Caco-2 (cell line): ENCODE measurements at places on chromosomes 1 and 21.

GRCh38 chr1:21318714-21319159 is 28.5 kb upstream of the ECE1 start:
- no peak for DNase-seq

DNA sequence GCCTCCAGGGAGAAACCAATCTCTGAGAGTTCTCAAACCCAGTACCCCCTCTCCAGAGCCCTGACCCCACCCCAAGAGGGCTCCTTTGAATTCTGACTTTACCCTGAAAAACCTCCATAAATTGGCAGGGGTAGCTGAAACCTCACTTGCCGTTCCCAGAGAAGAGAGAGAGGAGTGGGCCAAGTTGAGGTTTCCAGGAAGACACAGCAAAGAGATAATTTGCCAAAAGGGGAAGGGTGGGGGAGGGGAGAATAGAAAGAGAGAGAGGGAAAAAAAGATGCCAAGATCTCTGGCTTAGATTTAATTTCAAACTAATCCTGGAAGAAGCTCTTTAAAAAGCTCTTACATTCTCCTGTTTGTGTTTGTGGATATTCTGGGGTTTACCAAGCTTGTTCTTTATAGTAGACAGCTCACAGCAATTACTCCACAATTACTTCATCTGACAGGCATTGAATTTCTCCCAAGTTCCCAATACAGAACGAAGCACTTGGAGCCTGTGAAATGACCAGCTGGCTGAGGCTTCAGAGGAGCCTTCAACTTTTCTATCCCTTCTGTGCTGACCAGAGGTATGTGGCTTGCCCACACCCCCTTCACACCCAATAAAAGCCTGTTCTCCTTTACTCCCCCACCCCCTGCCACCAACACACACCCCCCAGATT is 1.1 kb upstream of the GRHL3 start:
- DNase-seq: no peak

GRCh38 chr1:198549866-198550265 is 9.4 kb upstream of the ATP6V1G3 start:
- DNase-seq: no peak

DNA sequence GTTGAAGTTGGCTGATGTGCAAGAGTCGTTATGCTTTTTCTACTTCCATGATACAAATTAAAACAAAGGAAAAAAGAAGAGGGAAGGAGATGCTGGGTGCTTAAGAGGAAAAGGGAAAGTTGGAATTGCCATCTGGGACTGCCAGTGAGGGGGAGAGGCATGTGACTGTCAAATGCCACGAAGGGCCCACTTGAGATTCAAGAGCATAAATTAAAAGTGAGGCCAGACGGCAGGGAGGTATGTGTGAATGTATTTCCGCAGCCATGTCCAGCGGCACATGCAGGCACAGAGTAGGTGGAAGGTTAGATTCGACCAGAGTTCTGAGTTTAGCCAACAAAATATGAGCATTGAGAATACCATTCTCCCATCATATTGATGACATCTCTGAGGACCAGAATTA is 32.0 kb downstream of the NFASC start:
- DNase-seq: no peak

GRCh38 chr1:119815361-119815760 is 4.1 kb upstream of the REG4 start:
- no peak for DNase-seq

- no peak for DNase-seq
Measured at GRCh38 chr1:228276901-228277490, 69.2 kb downstream of the OBSCN start.

DNA sequence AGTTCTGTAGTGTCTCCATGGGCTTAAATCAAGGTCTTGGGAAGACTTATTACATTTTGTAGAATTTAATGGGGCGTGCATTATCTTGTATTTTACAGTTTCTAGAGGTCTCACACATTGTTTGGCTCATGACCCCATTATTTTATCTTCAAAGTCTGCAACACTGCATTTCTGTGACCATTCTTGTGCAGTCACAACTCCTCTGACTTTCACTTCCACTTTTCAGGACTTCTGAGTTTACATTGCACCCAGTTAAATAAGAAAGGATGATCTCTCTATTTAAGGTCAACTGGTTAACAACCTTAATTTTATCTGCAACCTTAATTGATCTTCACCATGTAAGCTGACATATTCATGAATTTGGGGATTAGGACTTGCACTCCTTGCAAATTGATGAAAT is 1186.6 kb downstream of the MRPL39 start:
- no peak for DNase-seq

DNA sequence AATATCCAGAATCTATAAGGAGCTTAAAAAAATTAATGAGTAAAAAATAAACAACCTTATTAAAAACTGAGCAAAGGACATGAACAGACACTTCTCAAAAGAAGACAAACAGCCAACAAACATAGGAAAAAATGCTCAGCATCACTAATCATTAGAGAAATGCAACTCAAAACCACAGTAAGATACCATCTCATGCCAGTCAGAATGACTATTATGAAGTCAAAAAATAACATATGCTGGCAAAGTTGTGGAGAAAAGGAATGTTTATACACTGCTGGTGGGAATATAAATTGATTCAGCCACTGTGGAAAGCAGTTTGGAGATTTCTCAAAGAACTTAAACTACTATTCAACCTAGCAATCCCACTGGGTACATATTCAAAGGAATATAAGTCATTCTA is 25.3 kb downstream of the PIGK start:
- no peak for DNase-seq

- peak; percentile 91 for DNase-seq
Measured at GRCh38 chr1:54542120-54542961, 5.7 kb upstream of the ACOT11 start.

- DNase-seq: no peak
Measured at GRCh38 chr1:92843429-92844352, 11.9 kb downstream of the RPL5 start.

DNA sequence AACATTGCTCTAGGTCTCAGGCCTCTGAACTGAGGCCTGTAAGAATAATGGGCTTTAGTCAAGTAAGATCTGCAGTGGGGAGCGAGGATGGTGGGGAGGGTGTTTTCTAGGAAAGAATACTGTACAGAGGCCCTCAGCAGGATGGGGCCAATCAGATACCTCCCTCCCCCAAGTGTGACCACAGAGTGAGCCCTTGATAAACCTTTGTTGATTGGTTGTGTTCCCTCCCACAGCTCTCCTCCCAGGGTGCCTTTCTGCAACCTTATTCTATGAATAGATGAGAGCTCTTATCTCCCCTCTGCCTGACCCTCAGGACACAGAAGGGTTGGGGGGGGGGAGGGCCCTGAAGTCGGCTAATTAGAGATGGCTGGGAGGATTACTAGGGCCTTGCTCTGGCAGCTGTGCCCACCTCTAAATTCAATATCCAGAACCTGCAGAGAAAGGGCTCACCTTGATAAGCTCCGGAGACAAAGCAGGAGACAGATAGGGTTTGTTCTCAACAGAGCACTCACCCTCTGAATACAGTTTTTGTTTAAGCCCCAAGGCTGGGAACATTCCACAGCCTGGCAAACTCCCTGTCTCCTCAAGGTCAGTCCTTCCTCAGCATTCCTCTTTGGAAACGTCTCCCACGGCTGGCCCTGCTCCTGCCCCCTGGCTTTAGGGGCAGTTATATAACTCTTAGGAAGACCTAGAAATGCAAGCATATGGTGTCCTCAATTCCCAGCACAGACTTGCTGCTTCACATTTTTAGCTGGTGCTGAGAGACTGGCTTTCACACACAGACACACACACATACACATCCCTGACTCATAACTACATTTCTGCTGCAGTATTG is 42.9 kb downstream of the ATP1A1 start:
- DNase-seq: no peak

GRCh38 chr1:31593770-31594632 is 17.7 kb downstream of the TINAGL1 start:
- DNase-seq: peak; percentile 85

DNA sequence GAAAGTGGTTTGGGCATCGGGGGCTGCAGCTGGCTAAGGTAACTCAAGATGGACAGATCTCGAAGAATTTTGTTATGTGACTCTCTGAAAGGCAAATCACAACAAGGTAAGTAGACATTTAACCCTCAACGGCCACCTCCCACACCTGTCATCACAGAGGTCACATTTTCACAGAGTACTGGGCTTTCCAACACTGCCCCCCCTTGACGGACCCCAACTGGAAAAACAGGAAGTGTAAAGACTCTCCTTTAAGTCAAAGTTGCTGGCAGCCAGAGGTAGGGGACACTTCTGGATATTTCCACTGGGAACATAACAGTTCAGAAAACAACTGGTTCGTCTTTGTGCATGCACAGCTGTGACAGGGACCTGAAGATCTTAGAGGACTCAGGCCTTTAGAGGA is 22.3 kb downstream of the NOL9 start:
- no peak for DNase-seq

DNA sequence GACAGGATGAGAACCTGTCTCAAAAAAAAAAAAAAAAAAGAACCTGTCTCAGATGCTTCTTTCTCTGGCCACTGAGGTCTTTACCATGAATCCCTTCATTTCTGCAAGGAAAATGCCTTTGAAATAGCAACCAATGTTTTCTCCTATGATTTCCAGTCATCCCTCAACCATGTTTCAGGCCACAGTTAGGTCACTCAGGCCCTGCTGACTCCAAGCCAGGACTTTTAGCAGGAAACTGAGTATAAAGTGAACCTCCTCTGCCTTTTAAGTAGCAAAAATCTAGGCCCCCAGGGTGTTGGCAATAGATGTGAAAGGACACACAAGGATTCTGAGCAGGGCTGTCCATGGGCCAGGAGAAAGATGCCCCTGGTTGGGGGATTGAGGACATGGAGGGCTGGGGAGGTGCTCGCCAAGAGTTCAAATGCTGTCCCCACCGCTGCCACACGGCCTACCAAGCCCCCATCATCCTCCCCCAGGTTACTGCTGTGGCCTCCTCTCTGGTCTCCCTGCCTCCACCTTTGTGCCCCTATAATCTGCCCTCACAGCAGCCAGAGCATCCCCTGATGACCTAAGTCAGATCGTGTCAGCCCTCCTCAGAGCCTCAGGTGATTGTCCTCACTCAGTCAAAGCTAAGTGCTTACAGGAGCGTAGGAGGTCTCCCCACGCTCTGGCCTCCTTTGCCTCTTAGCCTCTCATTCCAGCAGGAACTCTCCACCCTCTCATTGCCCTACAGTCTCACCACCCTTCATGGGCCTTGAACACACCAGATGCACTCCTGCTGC is 54.6 kb downstream of the MATN1 start:
- DNase-seq: no peak

DNA sequence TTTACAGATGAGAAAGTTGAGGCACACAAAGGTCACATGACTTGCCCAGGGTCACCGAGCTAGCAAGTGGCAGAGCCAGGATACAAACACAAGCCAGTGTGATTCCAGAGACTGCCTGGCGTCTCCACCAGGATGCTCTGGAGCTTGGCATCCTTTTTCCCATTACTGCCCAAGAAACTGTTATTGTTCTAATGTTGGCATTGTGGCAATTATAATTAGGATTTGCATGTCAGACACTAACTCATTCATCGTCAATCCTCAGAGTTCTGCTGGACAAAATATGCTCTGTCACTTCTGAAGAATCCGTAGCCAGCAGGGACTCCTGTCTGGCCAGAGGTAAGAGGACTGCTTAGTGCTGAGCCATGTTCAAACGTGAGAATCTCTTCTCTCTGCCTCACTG is 8.8 kb downstream of the KAZN start:
- DNase-seq: no peak

DNA sequence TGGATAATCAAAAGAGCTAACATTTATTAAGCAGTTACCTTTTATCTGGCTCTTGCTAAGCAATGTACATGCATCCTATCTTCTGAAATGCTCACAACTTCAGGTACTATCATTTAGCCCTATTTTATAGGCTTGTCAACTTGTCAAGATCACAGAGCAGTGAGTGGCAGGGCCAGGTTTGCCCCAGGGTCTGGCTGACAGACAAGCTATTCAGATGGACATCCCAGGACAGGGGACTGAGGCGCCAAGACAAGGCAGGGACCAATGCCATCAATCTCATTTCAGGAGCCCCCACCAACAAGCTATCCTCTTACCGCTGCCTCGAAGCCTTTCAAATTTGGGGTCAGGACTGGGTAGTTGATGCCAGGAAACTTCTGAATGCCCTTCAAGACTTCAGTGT is 8.9 kb downstream of the HMGCL start:
- DNase-seq: no peak

GRCh38 chr1:248816042-248816851 is 9.5 kb downstream of the SH3BP5L start:
- DNase-seq: no peak

DNA sequence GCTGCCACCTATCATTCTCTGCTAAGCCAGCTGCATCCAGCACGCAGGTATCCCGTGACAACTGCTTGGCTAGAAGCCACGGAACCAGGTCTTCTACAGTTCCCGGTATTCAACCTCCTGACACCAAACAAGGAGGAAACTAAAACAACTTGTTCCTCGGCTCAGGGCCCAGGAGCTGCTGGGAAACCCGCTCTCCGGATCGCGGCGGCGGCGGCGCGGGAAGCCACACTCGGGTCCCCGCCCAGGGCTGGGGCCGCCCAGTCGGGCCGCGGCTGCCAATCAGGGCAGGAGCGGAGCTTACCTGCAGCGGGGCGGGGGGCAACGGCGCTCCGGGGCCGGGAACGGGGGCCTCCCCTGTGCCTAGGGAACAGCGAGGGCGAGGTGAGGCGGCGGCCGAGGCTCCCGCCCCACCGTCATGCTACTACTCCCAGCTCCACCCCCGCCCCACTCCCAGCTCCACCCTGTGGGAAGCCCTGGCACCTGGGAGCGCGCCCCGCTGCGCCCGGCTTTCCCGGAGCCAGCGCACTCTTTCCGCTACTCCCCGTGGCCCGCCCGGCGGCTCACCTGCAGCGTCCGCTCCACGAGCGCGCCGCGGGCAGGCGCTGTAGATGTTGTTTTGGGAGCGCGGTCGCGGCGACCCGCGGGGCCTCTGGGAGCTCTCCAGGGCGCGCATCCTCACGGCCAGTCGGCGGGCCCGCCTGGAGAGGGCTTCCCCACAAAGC is 12.1 kb downstream of the IL24 start:
- DNase-seq: peak; percentile 72

DNA sequence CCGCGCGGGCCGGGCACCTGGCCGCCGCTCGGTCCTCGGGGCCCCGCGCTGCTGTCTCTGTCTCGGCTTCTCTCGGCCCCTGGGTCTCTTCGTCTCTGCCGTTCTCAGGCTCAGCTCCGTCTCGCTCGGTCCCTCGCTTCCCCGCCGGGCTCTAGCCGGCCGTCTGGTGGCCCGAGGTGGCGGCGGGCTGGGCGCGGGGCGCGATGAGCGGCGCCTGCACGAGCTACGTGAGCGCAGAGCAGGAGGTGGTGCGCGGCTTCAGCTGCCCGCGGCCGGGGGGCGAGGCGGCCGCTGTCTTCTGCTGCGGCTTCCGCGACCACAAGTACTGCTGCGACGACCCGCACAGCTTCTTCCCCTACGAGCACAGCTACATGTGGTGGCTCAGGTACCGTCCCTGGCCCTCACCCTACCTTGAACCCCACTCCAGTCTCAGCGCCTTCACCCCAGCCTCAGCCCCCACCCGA is 355 bp downstream of the SHISAL2A start:
- peak; percentile 36 for DNase-seq
